Fibroblast of skin of right biceps (primary cell): ENCODE measurements at places on chromosomes 6 and 20.

DNA sequence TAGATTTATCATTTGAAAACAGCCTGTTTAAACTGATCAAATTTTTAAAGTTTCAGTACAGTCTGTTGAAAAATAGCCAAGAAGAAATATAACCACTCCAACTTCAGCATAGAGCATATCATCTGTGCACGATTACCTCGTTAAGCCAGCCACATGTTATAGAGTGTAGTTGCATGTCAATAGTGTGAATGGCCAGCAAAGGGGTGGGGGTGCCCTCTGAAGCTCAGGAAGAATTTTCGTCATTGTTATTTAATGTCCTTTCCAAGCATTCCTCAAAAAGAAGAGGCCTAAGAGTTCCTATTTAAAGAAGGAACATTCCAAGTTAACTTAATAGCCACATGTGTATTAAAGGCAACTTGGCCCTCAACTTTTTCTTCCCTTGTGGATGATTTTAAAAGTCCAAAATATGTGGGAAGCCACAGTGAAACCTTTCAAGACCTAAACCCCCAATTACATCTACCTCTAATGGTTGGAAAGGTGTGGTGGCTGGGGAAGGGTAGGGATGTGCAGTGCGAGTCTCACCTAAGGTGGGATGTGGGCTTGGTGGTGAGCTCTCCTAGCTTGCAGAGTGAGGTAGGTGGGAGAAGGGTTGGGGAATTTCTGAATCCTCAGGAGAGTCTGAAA is 1.8 kb upstream of the CCN2 start:
- DNase-seq: peak; percentile 58

- DNase-seq: peak; percentile 28
Observed at GRCh38 chr6:159961528-159961927, 7.4 kb upstream of the IGF2R start.

GRCh38 chr6:158661156-158661685 is 11.4 kb downstream of the SYTL3 start:
- DNase-seq: no peak

DNA sequence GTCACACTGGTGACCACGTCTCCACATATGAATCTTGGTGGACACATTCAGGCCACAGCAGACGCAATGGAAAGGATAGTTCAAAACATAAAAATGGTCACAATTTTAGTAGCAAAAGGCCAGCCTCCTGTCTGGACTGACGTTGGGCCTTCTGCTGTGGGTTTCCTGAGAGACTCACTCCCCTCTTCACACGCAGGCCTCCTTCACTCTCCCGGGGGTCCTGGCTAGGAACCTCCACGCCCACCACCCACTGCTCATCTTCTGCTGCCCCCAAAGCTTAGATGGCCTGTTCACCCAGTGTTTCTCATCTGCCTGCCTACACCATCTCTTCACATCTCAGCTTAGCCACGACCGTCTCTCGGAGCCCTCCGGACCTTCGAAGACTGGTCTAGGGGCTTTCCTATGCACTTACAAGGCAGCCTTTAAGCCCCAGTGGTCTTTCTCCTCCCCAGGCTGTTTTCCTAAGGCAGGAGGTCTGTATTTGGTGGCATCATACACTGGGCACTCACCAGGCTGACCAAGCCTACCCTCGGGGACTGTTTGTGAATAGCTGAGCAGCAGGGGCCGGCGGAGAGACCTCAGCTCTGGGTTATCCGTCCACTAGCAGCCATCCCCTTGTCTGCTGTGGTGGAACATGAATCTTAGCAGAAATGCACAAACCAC is 46.6 kb upstream of the AFDN start:
- DNase-seq: no peak

- no peak for DNase-seq
Observed at GRCh38 chr6:3957321-3957720, 108.1 kb downstream of the FAM50B start.

GRCh38 chr6:83183082-83183828 is 9.8 kb downstream of the PGM3 start:
- DNase-seq: peak; percentile 93

DNA sequence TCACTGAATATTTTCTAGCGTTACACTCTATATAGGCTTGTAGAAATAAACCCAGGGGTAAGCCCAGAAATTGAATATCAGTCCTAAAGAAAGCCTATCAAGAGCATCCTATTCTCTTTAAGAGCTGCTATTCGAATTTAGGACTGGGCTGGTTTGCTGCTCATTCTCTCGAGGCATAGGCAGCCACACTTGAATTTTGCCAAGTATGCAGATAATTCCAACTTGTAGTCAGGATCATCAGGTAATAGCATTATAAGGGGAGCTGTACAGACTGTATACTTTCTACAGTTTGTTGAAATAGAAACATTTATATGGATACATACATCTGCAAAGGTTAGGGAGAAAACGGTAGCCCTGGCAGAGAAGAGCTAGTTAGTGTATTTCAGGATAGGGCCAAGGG is 2.1 kb upstream of the ZBTB2 start:
- no peak for DNase-seq

- peak; percentile 42 for DNase-seq
Observed at GRCh38 chr6:8857160-8857559, 421.8 kb upstream of the SLC35B3 start.

GRCh38 chr6:165732696-165733488 is 69.9 kb upstream of the PDE10A start:
- DNase-seq: no peak

DNA sequence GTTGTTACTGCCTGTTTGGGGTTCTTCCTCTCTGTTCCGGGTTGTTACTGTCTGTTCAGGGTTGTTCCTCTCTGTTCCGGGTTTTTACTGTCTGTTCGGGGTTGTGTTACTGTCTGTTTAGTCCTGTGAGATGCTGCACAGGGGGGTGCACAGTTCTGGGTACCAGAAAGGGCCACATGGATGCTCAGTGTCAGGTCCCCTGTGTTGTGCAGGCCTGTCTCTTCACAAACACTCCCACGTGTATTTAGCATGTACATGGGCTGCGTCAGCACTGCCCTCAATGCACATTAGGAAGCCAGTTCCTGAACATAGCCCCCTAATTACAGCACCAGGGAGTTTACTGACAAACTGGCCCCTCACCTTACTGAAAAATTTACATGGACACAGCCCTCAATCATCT is 118.5 kb downstream of the DLL1 start:
- DNase-seq: no peak

- no peak for DNase-seq
Observed at GRCh38 chr6:148460876-148461646, 118.4 kb downstream of the SASH1 start.

DNA sequence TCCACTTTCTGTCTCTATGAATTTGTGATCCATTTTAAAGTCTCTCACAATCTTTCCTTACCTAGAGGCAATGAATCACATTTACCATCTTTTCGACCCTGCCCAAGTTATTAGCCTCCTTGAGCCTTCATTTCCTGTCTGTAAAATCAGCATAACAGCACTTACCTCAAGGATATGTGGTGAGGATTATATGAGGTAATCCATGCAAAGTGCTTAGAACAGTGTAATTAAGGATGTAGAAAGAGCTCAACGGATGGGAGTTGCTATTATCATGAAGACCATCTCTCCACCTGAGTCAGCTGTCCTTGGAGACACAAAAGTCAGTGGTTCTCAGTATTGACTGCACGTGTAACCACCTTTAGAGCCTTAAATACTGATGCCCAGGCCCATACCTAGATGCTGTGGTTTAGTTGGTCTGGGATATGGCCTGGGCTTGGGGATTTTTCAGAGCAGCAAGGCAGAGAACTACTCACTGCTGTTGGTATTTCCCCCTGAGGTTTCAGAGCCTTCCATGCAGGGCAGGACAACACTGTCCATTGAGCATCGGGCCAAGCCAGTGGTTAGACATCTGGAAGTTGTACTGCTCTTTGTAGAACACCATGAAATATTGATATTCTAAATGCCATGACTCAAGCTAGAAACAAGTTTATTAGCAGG is 55.8 kb downstream of the LYRM2 start:
- DNase-seq: no peak

GRCh38 chr6:159817951-159818739 is 18.1 kb downstream of the PNLDC1 start:
- no peak for DNase-seq

GRCh38 chr20:4956200-4956810 is 45.0 kb downstream of the SLC23A2 start:
- DNase-seq: peak; percentile 55

DNA sequence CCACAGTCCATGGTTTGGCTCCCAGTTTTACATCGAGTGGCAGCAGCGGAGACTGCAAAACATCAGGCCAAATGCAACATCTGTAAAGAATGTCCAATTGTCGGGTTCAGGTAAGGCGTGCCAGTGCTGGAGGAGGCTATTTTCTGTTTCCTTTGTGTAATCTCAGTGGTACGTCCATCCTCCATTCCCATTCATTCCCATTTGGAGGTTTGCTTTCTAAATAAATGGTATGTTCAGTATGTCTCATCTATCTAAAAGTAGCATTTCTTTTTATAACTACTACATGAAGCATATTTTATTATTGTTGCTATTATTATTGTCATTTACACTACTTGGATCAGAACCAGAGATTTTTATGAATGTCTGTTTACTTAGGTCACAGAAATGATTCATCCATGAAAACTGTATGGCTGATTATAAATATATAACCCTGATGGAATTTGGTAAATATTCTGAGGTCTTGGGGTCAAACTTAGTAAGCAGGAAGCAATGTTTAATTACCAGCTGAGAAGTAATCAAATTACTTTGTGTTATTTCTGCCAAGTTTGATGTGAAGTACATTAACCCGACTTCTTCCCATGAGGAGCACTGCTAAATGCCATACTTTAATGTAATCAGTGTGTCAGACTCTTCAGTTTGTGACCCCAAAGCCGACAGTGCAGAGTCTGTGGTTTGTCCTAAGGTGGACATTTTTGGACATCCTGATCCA is 512.9 kb downstream of the UTRN start:
- peak; percentile 82 for DNase-seq

GRCh38 chr6:71236926-71237434 is 51.6 kb upstream of the OGFRL1 start:
- no peak for DNase-seq

- DNase-seq: no peak
Observed at GRCh38 chr20:62728028-62728780, 19.6 kb downstream of the NTSR1 start.

DNA sequence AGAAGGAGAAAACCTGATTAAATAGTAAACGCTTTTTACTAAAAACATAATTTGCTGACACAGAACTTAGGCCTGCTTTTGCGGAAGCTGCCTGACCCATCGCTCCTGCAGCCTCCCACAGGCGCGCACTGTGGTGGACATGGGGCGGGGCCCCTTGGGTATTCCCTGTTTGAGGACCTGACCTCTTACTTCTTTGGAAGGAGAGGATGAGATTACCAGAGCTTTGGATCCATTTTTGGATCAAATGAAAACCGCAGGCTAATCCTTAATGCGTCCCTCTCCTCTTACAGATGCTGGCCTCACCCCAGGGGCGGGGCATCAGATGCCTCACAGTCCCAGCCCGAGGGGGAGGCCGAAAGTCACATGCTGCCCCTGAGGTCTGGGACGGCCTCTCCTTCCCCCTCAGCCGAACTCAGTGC is 151.0 kb downstream of the SCML4 start:
- no peak for DNase-seq

DNA sequence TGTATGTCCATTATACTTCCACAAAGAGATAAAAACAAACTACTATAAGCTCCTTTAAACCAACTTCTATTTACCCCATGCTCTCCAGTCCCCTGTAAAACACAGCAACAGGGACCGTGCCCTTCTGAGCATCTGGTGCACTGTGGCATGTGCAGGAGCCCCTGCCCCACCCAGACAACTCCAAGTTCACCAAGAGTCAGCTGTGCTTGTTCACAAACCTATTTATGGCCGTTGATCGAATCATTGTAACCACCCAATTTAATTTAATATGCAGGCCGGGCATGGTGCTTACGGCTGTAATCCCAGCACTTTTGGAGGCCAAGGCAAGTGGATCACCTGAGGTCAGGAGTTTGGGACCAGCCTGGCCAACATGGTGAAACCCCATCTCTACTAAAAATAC is 13.7 kb upstream of the BLCAP start:
- no peak for DNase-seq

GRCh38 chr20:35731862-35732643 is 10.0 kb downstream of the RBM39 start:
- no peak for DNase-seq

DNA sequence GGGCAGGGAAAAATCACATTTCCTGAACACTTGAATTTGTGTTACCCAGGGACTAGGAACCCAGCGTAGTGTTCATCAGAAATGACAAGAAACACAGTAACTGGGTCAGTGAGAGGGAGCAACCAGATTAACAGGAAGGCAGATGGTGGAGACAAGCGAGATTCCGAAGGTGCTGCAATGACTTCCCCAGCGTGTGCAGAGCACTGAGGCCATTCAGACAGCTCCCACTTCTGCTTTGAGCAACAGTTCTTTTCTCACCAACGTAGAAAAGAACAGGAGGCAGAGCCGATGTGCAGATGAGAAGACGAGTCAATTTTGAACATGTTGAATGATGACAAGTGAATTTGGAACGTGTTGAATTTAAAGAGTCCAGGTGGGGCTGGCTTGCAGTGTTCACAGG is 63.1 kb upstream of the IFNGR1 start:
- no peak for DNase-seq

DNA sequence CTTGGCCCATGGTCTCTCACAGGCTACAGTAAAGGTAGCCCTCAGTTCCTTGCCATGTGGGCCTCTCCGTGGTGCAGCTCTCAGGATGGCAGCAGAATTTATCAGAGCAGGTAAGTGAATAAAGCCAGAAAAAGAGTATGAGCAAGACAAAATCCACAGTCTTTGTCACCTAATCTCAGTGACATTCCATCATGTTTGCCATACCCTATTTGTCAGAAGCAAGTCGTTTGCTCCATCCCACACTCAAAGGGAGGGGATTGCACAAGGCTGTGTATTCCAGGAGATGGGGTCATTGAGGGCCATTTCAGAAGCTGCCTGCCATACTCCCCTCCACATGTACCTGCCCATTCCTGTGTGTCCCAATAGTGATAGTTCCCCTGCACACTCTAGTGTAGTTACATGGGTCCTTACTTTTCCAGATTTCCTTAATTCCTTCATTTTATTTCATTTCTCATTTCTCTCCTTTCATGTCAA is 24.2 kb downstream of the ISM1 start:
- DNase-seq: no peak

- DNase-seq: no peak
Observed at GRCh38 chr6:14367296-14367695, 249.7 kb downstream of the CD83 start.

DNA sequence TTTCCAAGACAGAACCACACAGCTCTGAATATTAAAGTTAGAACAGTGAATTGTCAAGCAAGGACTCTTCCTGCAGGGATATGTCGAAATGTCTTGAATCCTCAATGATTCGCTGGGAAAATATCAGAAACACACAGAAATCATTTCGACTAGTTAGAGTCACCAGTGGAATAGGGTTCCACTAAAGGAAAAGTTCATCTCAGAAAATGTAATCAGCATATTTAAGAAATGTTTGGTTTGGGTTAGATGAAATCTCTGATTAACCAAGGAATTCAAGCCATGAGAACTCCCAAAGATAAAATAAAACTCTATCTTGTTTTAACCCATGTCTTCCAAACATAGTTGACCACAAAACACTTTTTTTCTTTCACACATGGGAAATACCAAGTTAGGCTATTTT is 621.0 kb upstream of the NRSN1 start:
- DNase-seq: peak; percentile 85

GRCh38 chr6:37838219-37838921 is 18.8 kb downstream of the ZFAND3 start:
- peak; percentile 35 for DNase-seq
